ENCODE measurements at places on chromosomes 2 and 18.
A peak's percentile ranks its signal among the peaks of the same experiment; 100 is the strongest.

GRCh38 chr2:152038441-152038958, 60.3 kb downstream of the CACNB4 start:
- no peak for DNase-seq

DNA sequence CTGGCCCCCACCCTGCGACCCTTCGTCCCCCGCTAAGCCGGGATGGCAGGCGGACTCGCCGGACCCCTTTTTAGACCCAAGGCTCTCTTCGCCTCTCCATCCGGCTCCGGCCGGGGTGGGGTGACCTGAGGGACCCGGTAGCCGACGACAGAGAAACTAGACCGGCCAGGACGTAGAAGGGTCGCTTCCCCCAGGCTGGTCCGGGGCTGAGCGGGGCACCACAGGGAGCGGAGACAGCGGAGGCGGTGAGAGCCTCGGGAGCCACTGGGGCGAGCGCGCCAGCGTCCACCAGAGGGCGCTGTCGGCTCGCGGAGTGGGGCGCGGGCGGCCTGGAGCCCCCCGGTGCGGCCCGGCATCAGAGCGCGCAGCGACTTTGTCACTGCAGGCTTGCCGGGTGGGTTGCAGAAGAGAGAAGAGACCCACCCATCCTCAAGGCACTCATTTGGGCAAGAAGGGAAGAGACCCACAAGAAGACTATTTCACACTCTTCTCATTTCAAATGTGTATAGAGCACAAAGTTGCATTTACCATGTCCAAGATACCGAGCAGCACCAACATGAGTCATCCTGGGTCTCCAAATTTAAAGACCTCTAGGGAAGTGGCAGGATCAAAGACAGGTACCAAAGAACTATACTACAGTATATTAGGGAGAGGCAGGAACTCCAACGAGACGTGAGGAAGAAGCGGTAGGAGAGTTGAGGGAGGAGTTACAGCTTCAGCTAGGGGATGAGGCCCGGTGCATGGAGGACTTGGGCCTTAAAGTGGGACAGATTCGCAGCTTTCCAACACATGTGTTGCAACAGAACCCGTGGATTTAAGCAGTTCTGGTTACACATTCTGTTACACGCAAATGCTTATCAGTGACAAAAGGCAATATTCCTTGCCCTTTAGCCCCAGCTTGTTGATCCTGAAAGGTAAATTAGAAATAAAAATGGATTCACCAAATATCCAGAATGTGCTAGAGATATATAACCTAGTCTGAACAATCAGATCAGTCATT, 7.6 kb upstream of the PRKCE start:
- peak; percentile 70 for DNase-seq

DNA sequence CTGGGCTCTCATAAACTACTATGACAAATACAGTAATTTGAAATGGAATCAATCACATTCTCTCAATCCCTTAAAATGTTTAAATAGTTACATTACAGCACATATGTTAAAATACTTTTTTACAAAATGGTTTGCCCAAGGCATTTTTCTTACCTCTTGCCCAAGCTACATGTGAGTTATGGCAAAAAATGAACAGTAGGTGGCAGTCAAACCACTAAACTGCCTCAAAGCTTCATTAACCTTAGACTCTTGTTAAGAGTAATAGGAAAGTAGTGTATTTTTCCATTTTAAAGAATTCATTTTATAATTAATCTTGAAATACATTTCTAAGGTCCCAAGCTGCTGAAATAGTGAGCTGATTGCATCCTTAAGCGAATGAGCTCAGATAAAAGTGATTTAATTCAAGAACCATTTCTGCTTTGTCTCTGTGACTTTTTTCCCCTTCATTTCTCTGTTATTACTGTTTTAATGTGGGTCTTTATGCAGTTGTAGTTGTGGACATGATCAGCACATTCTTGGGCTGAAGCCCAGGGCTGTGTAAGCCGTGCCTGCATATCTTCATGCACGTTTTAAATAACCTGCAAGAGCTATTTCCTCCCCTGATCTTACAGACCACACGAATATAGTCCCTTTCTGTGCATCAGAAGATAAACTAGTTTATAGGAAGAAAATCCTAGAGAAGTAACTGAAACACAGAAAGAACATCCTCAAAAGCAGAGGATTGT, 311.8 kb downstream of the LNPK start:
- peak; percentile 51 for DNase-seq

DNA sequence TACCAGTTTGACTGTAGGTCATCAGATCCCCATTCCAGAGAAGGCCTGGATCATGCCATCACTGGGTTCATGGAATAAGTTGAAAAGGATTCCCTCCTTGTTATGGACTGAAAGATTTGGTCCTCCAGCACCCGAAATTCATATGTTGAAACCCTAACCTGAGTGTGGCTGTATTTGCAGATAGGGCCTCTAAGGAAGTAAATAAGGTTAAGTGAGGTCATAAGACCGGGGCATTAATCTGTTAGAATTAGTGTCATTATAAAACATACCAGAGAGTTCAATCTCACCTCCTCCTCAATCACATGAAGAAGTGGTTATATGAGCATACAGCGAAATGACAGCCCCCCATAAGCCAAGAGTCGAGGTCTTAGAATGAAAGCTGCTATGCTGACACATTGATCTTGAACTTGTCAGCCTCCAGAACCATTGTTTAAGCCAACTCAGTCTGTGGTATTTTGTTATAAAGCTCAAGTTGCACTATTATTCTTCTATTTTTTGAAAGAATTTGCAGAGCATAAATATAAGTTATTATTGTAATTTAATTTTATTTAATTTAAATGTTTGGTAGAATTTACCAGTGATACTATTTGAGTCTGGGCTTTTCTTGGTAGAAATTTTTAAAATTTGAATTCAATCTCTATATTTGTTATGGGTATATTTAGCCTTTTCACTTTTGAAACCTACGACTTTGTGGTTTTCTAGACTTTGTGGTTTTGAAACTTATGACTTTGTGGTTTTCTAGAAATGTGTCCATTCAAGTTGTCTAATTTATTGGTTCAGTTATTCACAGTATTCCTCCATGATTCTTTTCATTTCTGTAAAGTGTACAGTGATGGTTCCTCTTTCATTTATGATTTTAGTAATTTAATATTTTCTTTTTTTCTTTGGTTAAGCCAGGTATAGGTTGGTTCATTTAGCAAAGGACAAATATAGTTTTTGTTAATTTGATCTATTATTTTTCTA, 1206.7 kb upstream of the CDH2 start:
- DNase-seq: no peak

GRCh38 chr18:30618567-30618966, 424.0 kb downstream of the DSC3 start:
- DNase-seq: no peak

GRCh38 chr2:664063-664462, 13.1 kb downstream of the TMEM18 start:
- DNase-seq: no peak

- DNase-seq: no peak
Observed at GRCh38 chr2:241199897-241200821, 11.7 kb downstream of the ANO7 start.

GRCh38 chr2:30956995-30957394, 149.7 kb upstream of the CAPN13 start:
- DNase-seq: no peak

All from CD4-positive, alpha-beta T cell treated with Interleukin-4 for 1 hour (primary cell).